DND-41 (cell line): ENCODE measurements at places on chromosomes 7 and 10.

GRCh38 chr10:86960003-86960862 is 1.8 kb downstream of the SNCG start:
- peak; percentile 36 for DNase-seq

DNA sequence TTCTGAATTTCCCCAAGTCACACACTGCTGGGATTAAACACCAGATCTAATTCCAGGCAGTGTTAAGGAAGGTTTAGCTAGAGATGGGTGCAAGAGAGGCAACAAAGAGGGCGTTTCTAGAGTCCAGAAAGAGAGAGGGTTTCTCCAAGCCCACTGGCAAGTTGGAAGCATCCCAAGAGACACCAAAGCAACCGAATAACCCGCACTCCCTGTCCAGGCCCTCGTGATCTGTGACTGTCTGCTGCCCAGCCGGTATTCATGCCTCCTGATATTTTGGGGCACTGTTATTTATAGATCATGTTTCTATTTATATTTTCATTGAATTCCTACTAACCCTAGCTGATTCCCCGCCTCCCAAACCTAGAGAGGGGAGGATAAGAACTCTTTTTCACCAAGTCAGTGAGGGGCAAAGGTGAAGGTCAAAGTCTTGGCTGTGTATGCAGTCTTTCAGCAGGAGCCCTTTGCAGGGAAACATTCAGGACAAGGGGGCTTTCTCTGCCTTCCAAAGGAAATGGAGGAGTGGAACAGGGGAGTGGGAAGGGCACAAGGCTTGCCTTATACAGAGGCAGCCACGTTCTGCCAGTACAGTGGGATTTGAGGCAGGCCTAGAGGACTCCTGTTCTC is 103.6 kb downstream of the SH3PXD2A start:
- no peak for DNase-seq

DNA sequence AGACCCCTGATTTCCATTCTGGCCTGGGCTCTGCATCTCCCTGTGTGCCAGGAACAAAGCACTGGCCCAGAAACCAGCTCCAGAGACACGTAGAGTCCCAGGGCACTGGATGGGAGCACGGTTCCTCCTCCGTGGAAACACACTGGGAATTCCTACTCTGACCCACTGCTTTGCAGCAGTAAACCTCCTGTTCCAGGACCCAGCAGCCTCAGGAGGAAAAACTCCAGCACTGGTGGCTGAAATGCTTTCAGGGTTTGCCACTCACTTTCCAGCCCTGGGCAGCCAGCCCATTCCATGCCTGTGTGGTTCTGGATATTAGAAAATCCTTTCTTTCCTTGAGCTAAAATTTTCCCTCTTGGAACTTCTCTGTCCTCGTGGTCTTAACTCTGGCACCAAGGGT is 58.0 kb downstream of the FAM171A1 start:
- DNase-seq: no peak

DNA sequence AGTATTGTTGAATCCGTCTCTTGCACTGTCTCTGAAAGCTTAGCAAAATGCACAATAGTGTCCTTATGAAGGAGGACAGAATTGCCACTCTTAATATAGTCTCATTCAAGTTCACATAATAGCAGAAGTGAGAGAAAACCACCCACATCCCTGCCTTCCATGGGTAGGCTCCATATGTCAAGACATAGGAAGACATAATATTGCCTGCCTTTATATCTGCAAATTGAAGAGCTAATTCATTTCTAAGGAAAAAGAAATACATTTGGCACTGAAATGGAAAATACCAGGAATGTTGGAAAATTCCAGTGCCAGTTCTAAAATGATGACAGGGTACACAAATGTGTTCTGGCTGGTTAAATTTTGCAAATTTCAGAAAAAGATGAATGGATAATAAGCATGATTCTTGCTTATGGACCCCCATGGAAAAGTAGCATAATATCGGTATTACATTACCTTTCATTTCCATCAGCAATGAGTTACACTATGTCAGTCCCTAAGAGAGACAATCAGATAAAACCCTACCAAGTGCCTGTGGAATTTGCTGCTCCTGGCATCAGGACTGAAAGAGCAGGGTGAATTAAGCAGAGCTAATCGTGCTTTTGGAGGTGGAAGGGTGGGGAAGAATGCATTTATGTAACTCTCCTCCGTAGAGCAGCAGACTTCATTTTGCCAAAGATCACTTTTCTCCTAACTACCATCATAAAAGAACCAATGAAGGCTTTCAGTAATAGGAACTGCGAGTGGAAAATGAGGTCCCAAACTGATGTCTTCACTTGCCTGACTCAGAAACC is 312.6 kb downstream of the FGFR2 start:
- DNase-seq: no peak

DNA sequence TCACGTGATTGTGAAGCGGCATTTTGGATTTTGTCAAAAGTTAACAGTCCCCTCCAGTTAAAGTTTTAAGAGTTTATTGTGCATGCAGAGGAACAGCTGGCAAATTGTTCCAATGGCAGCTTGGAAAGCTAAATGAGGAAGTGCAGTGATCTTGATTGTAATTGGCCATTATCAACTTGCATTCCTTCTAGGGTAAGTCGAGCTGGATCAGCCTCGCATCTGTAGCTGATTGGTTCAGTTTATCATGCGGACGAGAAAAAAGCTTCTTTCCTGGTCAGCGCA is 566 bp downstream of the ZNF789 start:
- peak; percentile 38 for DNase-seq

DNA sequence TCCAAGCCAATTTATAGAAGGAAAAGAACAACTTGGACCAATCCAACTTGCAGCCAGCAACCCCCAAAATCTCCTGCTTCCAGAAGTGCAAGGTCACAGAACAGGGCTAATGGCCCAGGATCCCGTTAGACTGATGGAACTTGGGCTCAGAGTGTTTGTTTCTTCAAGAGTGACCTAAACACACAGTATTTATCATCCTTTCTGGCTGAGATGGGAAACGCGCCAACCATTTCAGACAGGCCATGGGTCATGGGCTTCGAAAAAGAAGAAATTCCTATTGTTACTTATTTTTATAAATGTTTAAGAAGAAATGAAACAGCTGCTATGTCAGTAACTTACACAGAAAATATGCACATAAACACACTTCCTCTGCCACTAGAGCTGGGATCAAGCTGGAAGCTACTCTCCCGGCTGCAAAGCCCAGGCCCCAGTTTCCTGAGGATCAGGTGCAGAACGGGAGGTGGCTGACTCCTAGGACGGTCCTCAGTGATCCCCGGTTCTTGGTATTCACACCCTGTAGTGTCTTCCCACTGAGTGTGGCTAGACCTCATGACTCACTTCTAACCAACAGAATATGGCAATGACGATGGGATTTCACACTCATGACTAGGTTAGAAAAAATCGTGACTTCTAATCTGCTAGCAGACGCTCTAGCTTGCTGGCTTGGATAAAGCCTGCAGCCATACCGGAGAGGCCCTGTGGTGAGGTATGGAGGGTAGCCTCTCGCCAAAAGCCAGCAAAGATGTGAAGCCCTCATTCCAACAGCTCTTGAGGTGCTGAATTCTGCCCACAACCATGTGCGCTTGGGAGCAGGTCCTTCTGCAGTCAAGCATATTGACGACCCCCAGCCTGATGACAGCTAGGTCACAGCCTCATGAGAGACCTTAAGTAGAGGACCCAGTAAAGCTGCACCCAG is 60.2 kb downstream of the CHST15 start:
- DNase-seq: no peak

DNA sequence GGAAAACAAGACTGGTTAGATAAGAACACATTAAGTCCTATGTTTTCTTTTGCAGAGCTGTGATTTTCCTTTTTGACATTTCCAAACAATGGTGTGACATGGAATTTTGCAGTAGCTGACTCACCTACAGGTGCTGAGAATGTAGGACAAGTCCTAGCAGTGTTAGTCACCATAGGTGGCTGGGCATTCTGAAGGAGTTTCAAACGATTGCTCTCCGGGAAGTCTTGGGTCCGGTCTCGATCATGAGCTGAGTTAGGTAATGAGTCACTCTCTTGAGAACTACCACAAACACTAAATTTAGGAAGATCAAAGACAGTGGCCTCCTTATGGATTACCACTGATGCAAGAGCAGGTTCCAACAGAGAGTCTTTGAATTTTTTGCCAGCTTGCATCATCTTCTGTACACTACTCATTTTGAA is 3.6 kb downstream of the FIGNL1 start:
- DNase-seq: no peak

DNA sequence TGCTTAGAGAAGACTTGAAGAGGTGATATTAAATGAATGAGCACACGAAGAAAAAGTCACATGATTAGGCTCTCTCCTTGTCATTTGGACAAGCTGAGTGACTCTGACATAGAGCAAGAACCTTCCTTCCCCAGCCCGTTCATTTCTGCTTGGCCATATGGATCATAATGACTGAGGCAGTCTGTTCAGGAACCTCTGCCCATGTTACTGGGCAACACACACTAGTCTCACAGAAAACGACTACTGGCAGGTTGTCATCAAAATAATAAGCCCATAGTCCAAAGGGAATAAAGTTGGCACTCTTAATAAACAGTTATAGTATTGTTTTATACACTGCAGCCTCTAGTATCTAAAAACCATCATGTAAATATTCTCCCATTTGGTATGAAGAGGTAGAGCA is 635.0 kb downstream of the REEP3 start:
- no peak for DNase-seq

- DNase-seq: peak; percentile 69
Measured at GRCh38 chr7:131011432-131011742, 277.4 kb upstream of the KLF14 start.

DNA sequence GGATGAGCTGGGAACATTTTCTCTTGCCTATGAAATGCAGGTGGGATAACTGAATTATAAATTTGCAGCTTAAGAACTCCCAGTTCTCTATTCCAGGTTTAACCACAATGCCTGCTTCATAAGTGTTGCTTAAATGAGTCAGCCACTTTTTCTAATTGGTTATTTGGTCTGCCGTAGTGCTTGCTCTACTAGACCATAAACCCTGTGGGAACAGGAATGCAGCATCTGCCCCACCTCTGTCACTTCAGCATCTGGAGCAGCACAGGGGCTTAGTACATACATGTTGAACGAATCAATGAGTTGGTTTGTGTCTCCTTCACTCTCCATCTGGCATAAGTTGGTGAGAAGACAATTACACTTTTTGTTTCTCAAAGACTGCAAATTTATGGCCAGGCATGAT is 95.2 kb upstream of the PTER start:
- DNase-seq: no peak

- no peak for DNase-seq
Measured at GRCh38 chr7:115271332-115272235, 349.7 kb downstream of the MDFIC start.

- no peak for DNase-seq
Measured at GRCh38 chr10:27687743-27688142, 57.9 kb downstream of the MKX start.

DNA sequence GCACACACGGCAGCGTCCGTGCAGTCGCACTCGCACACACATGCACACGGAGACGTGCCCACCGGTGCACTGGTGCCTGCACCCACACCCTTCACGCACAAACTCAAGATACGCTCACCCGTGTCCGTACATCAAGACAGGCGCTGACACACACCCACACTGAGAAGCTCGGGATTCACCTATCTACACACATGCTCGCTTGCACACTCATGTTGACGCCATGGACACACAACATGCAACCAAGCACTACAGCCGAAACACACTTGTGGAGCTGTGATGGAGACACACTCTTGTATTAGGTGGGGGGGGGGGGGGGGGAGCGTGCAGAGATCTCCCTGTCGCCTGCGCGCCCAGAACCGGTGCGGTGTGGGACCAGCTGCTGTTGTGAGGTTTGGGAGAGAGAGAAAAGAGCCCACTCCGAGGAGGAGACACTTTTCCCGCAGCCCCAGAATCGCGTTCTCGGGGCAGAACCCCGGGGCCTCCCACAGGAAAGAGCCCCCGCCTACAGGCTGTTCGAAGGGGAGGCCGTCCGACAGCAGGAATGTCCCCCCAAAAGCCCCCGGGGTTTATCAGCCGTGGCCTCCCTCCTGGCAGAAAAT is 605 bp upstream of the NFKB2 start:
- peak; percentile 53 for DNase-seq

DNA sequence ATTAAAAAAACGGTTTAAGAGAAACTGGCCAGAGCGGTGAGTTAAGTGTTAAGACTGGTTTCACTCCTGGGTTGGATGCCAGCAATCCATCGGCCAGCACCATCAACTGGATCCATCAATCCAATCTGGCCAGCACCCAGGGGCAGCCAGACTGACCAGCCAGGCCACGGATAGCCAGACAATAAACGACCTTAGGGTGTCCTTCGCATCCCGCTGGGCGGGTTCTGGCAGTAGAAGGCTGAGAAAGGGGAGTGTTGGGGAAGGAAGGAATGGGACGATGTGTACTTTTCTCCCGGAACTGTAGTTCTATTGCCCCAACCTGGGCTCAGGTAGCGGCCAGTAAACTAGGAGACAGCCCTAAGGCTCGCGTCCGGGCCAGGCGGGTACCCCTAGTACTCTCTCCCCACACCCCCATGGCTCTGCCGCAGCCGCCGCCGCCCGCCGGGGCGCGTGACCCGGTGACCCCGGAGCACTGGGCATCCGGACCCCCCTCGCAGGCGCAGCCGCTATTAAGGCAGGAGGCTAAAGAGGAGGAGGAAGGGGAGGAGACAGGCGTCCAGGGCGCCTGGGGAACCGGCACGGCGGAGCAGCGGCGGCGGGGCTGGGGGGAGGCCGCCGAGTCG is at the start of gene CASD1:
CASD1 (plus strand) TSS at position 546 of the 623 bp plus-strand sequence. CDS start 276 bp downstream, outside the sequence.
- DNase-seq: peak; percentile 78

- no peak for DNase-seq
Measured at GRCh38 chr10:113199459-113199858, 249.4 kb downstream of the TCF7L2 start.

- no peak for DNase-seq
Measured at GRCh38 chr10:131983780-131984179, 2.1 kb upstream of the BNIP3 start.

- DNase-seq: no peak
Measured at GRCh38 chr7:135801877-135802276, 53.3 kb upstream of the FAM180A start.

DNA sequence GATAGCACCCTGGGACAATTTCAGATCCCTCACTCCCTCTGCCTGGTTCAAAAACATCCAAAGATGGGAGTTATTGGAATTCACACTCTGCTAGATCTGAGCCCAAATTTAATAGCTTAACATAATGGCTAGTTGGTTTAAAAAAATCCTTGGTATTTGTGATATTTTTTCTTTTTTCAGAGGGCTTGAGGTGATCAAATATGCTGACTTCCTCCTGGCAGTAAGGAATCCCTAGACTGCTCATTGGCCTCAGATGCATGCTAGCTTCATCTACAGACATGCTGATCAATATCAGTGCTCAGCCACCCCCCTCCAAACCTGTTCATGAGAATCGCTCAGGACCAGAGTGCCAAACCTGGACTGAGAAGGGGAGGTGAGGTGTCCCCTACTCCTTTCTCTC is 74.7 kb upstream of the PLPP4 start:
- no peak for DNase-seq

GRCh38 chr7:157601530-157601929 is 264.7 kb downstream of the DNAJB6 start:
- DNase-seq: no peak

GRCh38 chr10:47045331-47045861 is 134.2 kb downstream of the PTPN20 start:
- DNase-seq: no peak
